Activated naive CD8-positive, alpha-beta T cell treated with anti-CD3 and anti-CD28 coated beads for 36 hours (primary cell): ENCODE measurements at places on chromosomes 5 and 9. TPM values are rescaled to one million over a fixed set of nuclear protein-coding genes. Genes with fewer than 3 reads are reported as not detected.

Gene C9orf50
- not detected for total RNA-seq

Gene ST6GALNAC4
- 51.2 TPM for total RNA-seq

Gene C5orf58
- not detected for total RNA-seq

Gene CCL28
- 13.4 TPM for total RNA-seq

Gene RANBP3L
- total RNA-seq = 0.10 TPM

DNA sequence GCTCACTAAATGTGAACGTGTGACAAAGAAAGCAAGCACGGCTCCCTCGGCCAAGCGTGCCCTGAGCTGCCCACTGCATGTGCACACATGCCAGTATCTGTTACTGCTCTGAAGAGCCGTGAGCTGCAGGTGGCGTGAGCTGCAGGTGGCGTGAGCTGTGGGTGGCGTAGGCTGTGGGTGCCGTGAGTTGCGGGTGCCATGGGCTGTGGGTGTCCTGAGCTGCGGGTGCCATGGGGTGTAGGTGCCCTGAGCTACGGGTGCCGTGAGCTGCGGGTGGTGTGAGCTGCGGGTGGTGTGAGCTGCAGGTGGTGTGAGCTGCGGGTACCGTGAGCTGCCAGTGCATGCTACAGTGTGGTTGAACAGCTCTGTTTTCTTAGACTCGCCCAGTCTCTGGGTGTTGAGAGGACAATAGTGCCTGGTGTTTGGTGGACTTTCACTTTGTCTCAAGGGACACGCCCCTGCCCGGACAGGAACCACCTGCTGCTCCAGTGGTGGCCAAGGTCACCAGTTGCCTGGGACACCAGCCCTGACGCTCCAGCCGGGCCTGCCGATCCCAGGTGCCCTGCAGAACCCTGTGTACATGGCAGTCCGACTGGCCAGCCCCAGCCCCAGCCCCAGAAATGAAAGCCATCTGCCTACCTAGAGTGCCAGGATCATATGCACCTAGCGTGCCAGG, 6.7 kb downstream of the CCDC187 start:
- no peaks in the 10 kb centered on the region for H3K36me3 ChIP-seq
- H3K4me3 ChIP-seq = no peak overlapping the region
- H3K27me3 ChIP-seq = no peaks in the 10 kb centered on the region
- H3K27ac ChIP-seq = no peak overlapping the region
- no peaks in the 10 kb centered on the region for H3K4me1 ChIP-seq

- peaks cover 9% of the 10 kb centered on the region for H3K27me3 ChIP-seq
- no peak overlapping the region for H3K27ac ChIP-seq
- no peak overlapping the region for H3K4me3 ChIP-seq
- no peaks in the 10 kb centered on the region for H3K36me3 ChIP-seq
- H3K4me1 ChIP-seq = no peaks in the 10 kb centered on the region
- DNase-seq = no peak
Measured at GRCh38 chr9:86521977-86522376, 167.8 kb upstream of the TUT7 start.

GRCh38 chr5:158897444-158898160, 202.1 kb downstream of the EBF1 start:
- H3K27ac ChIP-seq = no peak overlapping the region
- H3K4me3 ChIP-seq = no peak overlapping the region
- no peaks in the 10 kb centered on the region for H3K4me1 ChIP-seq
- H3K36me3 ChIP-seq = no peaks in the 10 kb centered on the region
- H3K27me3 ChIP-seq = no peaks in the 10 kb centered on the region
- no peak for DNase-seq

- H3K27ac ChIP-seq = no peak overlapping the region
- no peak overlapping the region for H3K4me3 ChIP-seq
- DNase-seq = no peak
Measured at GRCh38 chr5:35373249-35373648, 143.0 kb upstream of the PRLR start.

GRCh38 chr5:111404270-111404769, 108.0 kb downstream of the STARD4 start:
- no peak overlapping the region for H3K4me3 ChIP-seq
- no peaks in the 10 kb centered on the region for H3K27me3 ChIP-seq
- peaks cover 17% of the 10 kb centered on the region for H3K4me1 ChIP-seq

DNA sequence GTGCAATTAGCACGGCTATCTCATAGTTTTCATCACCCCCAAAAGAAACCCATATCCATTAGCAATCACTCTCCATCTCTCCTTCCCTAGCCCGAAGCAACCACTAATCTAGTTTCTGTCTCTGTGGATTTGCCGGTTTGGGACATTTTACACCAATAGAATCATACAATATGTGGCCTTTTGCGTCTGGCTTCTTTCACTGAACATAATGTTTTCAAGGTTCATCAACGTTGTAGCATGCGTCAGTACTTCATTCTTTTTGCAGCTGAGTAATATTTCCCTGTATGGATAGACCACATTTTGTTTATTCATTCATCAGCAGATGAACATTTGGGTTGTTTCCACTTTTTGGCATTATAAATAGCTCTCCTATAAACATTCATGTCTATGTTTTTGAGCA, 75.4 kb upstream of the TBC1D2 start:
- DNase-seq = no peak
- H3K36me3 ChIP-seq = no peaks in the 10 kb centered on the region
- H3K27ac ChIP-seq = no peak overlapping the region
- H3K27me3 ChIP-seq = peaks cover 3% of the 10 kb centered on the region
- H3K4me3 ChIP-seq = no peak overlapping the region

- H3K27ac ChIP-seq = no peak overlapping the region
- DNase-seq = no peak
- no peaks in the 10 kb centered on the region for H3K36me3 ChIP-seq
- H3K27me3 ChIP-seq = no peaks in the 10 kb centered on the region
- H3K4me3 ChIP-seq = no peak overlapping the region
Measured at GRCh38 chr9:70428781-70429180, 14.3 kb upstream of the KLF9 start.

- H3K27ac ChIP-seq = peak overlapping the region; percentile 87
- DNase-seq = peak; percentile 28
- H3K4me3 ChIP-seq = no peak overlapping the region
- H3K27me3 ChIP-seq = no peaks in the 10 kb centered on the region
- peaks cover 34% of the 10 kb centered on the region for H3K4me1 ChIP-seq
- H3K36me3 ChIP-seq = peaks cover 48% of the 10 kb centered on the region
Measured at GRCh38 chr5:131413605-131414559, 150.0 kb downstream of the CDC42SE2 start.

- no peaks in the 10 kb centered on the region for H3K4me1 ChIP-seq
- peaks cover 2% of the 10 kb centered on the region for H3K36me3 ChIP-seq
- peaks cover 60% of the 10 kb centered on the region for H3K27me3 ChIP-seq
Measured at GRCh38 chr9:89161221-89161620, 17.4 kb downstream of the SHC3 start.

DNA sequence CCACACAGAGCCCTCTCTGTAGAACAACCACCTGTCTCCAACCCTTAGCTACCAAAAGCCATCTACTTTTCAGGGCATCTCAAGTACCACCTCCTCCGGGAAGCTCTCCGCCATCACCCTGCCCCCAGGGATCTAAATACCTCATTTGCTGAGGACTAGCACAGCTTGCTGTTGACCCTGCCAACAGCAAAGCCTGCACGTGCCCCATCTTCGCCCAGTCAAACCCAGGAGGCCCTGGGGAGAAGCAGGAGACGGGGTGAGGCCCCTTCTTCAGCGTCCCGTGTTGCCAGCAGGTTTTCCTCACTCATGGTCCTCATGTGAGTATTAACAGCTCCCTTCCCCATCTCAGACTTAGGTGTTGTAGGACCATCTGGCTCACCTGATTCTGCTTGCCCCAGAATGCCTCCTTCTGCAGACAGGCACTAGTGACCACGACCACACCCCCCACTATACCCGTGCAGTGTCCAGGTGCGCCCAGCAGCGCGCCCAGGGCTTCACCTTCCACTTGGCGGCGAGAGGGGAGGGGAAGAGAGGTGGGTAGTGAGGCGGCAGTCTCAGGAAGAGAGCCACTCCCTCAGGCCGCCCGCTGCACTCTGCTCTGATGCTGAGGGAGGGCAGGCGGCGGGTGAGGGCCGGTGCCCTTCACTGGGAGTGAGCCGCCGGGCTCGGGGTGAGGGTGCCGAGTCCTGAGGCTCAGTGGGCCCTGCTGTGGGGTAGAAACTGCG, 11.1 kb downstream of the VAV2 start:
- H3K27me3 ChIP-seq = no peaks in the 10 kb centered on the region
- no peaks in the 10 kb centered on the region for H3K4me1 ChIP-seq
- no peak overlapping the region for H3K27ac ChIP-seq
- DNase-seq = no peak
- no peaks in the 10 kb centered on the region for H3K36me3 ChIP-seq
- no peak overlapping the region for H3K4me3 ChIP-seq

GRCh38 chr5:32342656-32343055, 29.9 kb upstream of the MTMR12 start:
- no peak for DNase-seq
- peaks cover 5% of the 10 kb centered on the region for H3K36me3 ChIP-seq
- H3K27ac ChIP-seq = no peak overlapping the region
